AG04450 (cell line): ENCODE measurements at places on chromosomes 3 and 15.

- no peak for DNase-seq
These were observed 285.0 kb upstream of the ADAMTS9 start for GRCh38 chr3:64972793-64973192.

DNA sequence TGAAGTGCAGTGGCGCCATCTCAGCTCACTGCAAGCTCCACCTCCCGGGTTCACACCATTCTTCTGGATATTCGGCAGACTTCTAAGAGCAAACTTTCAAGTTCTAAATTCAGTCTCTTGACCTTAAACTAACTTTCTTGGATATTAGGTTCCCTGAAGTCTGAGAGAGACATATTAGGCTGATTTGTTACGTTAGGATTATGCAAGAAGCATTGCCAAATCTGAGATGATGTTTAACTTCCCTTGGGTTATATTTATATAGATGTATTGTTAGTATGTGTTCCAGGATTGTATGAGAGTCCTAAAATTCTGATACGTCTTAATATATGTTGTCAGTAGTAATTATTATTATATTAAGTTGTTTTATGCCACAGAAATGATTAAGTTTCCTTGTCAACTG is 80.1 kb downstream of the SLC6A1 start:
- DNase-seq: no peak

DNA sequence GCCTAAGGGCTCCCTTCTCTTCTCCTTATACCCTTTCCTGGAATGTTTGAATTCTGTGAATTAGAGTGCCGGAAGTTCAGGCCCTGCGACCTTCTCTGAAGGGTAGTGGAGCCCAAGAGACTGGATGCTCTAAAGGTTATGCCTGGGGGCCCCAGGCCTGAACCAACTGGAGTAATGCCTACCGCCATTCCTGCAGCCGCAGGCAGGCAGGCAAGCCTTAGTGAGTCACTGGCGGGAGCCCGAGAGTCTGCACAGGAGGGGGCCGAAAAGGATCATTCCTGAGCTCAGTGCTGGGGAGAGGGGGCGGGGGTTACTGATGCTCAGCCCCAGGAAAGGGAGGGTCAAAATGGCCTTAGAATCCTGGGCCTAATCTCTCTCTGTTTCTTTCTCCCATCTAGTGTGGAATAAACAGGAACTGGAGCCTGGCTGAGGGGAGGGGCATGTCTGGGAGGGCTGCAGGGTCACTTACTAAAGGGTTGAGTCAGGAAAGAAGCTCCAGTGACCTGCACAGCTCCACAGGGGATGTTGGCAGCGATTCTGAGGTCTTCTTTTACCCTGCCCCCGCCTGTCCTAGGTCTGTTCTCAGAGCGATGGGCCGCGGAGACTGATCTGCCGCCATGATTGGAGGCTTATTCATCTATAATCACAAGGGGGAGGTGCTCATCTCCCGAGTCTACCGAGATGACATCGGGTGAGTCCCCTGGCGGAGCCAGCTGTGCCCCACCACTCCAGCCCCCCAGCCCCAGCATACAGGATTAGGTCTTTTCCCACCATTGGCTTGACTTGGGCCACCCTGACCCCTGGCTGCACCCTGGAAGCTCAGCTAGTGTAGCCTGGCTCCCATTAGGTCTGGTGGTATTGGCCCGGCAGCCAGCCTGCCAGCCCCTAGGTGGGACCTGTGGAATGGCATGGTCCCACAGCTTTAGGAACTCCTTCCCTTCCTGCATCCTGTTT is 2.0 kb downstream of the AP2M1 start:
- DNase-seq: peak; percentile 88

DNA sequence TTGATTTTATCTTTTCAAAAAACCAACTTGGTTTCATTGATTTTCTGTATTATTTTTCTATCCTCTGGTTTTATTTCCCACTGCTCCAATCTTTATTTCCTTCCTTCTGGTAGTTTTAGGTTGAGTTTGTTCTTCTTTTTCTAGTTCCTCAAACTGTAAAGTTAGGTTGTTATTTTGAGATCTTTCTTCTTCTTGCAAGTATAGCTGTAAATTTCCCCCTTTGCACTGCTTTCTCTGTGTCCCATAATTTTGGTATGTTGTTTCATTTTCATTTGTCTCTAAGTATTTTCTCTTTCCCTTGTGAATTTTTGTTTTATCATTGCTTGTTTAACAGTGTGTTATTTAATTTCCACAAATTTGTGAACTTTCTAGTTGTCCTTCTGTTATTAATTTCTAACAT is 120.0 kb downstream of the PLD1 start:
- DNase-seq: no peak

- DNase-seq: no peak
These were observed 51.5 kb upstream of the SLCO2A1 start for GRCh38 chr3:134081211-134081610.

- DNase-seq: no peak
These were observed 90.6 kb downstream of the FGF12 start for GRCh38 chr3:192636517-192637444.

GRCh38 chr3:176795891-176796290 is 401.4 kb downstream of the TBL1XR1 start:
- no peak for DNase-seq

GRCh38 chr3:135805752-135806151 is 159.8 kb upstream of the PPP2R3A start:
- no peak for DNase-seq

DNA sequence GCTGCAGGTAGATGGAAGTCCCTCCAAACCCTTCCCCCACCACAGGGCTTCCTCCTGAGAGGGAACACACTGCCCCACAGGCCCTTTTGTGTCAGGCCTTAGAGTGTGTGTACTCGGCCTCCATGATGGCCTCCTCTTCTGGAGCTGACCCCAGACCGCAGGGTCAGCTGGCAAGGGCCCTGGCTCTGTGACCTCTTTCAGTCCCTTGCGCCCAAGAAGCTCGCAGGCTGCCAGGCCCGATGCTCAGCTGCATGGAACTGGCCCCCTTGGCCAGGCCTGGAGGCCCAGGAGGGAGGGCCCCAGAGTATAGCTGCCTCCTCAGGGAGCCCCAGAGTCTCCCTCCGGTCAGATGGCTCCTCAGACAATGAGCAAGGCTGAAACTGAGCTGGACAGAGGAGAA is 23.4 kb upstream of the ANKDD1A start:
- no peak for DNase-seq

DNA sequence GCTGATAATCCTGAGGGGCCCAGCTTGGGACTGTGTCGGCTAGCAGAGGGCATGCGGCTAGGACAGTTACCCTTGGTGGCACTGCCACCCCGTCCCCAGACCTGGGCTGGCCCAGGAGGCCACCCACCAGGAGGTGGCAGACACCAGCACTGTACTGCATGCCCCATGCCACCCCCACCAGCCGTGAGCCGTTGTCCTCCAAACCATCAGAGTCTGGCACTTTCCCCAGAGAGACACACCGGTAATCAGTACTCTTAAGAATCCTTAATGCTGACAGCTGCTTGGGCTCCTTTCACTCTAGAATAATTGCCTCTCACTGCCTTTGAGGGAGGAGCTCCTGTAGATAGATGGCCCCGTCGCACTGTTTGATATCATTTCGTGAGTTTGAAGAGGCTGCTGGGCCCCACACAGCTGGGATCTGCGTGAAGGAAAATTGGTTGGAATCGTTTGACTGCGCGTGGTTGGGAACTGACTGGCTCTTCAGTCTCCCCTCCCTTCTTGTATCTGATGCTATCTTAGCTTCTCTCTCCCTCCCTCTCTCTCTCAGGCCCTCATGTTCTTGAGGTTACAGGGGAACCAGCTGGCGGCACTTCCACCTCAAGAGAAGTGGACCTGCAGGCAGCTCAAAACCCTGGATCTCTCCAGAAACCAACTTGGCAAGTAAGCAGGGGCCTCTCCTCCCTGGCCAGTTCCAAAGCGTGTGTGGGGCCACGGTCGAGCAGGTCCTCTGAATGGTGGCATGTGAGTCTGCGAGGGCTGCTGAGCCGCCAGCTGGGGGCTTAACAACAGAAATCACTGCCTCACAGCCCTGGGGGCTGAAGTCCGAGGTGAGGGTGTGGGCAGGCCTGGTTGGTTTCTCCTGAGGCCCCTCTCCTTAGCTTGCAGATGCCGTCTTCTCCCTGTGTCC is 94.9 kb downstream of the LRRK1 start:
- DNase-seq: no peak

- no peak for DNase-seq
These were observed 2.3 kb upstream of the VPS18 start for GRCh38 chr15:40891810-40892446.

DNA sequence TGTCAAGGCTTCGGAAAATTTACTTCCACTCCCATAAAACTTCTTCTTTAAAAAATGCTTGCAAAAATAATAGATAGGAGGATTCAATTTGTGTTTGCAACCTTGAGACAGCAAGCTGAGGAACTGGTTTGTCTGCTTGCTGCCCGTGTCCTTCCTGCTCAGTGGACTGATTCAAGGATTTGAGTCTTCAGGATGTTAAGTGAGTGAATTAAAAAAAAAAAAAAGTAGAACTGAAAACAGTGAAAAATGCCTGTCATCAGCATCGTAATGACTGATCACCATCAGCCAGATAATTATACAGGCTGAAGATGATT is 453.7 kb downstream of the FGF12 start:
- no peak for DNase-seq

- DNase-seq: no peak
These were observed 5.3 kb downstream of the ATP1B3 start for GRCh38 chr3:141881702-141882101.

DNA sequence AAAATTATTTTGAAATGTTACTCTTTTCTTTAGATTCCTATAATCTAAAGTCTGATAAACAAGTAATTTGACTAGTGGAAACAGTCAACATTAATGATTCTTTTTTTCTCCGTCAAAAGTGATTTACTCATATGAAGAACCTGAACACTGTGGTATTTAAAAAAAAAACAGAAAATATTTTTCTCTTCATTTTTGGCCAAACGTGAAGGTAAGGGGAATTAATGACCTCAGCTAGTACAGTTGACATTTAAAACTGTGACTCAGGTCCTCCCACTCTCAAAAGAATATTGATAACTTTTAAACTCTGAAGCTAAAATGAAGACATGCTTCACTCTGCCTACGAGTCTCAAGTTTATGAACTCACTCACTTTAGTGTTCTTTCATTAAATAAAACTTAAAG is 34.5 kb downstream of the TIGIT start:
- no peak for DNase-seq

DNA sequence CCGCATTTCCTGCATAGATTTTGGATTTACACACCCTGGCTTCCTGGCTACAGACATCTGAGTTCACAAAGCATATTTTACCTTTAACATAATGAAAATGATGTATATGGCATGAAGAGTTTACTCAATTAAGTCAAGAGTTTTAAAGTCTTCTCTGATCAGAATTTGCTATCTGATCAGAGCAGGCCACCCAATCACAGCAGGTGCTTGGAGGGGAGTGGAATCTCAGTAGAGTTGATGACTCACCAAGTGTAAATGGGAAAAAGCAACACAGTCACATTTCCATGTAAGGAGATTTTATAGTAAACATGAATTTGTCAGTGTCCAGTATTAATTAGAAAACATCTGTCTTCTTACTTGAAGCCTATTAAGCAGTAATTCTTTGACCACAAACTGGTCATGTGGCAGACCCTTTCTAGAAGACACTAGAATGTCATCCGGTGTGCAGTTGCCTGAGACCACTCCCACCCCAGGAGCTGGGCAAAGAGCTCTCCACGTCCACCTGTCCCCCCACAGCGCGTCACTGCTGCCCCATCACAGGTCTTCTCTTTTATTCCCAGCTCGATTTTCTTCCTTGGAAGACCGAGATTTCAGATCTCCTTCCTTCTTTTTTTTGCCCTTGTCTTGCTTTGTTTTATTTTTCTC is 10.8 kb downstream of the MESD start:
- DNase-seq: no peak

DNA sequence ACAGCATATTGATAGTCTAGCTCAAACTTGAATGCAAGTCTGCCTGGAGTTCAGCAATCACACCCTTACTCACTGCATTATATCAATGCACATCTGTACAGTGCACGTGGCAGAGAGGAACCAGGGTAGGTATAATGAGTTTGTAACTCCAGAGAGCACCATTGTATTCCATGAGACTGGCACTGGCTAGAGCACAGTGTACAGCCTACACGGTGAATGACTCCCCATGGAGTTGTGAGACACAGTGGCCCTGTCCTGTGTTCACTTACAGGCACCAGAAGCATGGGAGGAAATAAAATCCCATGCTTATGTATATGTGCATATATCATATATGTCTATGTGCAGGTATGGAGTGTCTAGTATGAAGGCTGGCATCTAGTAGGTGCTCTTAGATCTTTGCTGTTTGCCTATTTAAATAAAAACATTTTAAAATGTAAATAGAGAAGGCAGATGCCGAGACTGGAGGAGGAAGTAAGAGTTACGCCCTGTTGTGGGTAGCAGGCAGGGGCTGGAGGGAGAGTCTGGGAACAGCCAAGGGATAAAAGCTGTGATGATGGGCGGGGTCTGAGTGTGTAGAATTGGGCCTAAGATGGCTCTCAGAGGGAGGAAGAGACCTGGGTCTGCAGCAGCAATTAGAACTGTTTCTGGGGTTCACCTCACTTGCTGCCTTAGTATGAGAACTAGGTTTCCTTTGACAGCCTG is 360.7 kb upstream of the ICE2 start:
- no peak for DNase-seq

DNA sequence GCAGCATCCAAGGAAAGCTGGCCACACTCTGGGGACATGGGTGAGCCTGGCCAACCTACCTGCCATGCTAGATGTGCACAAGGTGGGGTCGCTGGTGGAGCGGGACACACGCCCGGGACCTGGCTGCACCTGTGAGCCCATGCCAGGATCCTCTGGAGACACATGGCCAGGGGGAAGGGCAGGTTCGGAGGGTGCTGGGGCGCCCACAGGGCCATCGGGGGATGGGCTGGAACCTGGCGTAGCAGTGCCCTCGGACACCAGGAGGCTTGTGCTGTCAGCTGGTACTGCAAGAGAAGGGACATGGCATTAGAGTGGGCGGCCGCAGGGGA is 143.4 kb downstream of the NSMCE3 start:
- DNase-seq: no peak

DNA sequence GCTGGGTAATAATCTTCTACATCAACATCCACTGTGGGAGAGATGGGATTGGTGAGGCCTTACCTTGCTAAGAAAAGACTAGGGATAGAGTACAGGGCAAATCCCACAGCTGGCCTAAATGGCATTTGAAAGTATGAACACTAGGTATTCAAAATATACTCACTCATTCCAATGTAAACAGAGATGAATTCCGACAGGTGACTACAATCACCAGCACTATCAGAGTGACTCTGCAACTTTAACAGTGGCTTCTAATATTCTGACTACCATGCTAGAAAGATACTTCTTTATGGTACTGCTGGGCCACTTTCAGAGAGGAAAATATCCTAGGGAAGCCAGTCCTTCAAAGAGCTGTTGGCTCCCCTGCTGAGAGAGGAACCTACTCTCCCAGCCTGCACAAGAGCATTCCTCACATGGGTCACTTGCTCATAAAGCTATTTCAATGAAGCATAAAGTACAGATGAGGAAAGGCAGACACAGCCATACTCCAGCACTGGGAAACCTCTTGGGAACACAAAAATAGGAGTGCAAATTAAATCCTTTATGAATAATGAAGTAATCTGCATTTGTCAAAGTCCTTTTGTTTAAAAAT is 21.5 kb upstream of the MAN2C1 start:
- no peak for DNase-seq

GRCh38 chr3:117820658-117821299 is 1111.2 kb downstream of the TUSC7 start:
- DNase-seq: peak; percentile 11
